ENCODE measurements at places on chromosomes 7 and 10. TPM values are rescaled to one million over a fixed set of nuclear protein-coding genes. Genes with fewer than 3 reads are reported as not detected.

The MDFIC gene
- 19.8 TPM for total RNA-seq

The SHLD2 gene
- 17.8 TPM for total RNA-seq

The PRR15 gene
- total RNA-seq = 0.30 TPM

The FAM25A gene
- not detected for total RNA-seq

The ZNF117 gene
- 5.0 TPM for total RNA-seq

The CC2D2B gene
- total RNA-seq = not detected

The CALCR gene
- not detected for total RNA-seq

The GIMAP8 gene
- total RNA-seq = 16.7 TPM

The RHOBTB1 gene
- total RNA-seq = 18.5 TPM

The AASS gene
- 11.2 TPM for total RNA-seq

The PSD gene
- total RNA-seq = not detected

The FANK1 gene
- 1.9 TPM for total RNA-seq

The IFRD1 gene
- 31.8 TPM for total RNA-seq

The OR2A42 gene
- not detected for total RNA-seq

The ZNF277 gene
- 18.3 TPM for total RNA-seq
